ENCODE measurements at places on chromosomes 5 and 9.

- DNase-seq, result no peak
Measured at GRCh38 chr9:114633438-114634089, 22.5 kb downstream of the TMEM268 start.

DNA sequence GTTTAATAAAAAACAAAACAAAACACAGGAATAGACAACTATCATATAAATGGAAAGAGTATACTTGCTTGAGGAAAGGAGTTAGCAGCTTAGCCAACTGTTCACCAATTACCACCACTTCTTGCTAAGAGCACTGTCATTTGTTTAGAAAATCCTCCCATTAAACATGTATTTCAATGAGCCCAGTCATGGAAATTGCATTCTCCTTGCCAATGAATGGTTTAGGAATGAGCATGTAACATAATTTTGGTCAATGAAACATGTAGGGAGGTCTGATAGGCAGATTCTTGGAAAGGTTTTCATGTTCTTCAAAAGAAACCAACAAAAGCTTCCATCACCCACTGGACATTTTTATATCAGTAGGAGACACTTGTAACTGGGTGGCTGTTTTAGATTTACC is 502.8 kb upstream of the PAPPA start:
- DNase-seq, result no peak

DNA sequence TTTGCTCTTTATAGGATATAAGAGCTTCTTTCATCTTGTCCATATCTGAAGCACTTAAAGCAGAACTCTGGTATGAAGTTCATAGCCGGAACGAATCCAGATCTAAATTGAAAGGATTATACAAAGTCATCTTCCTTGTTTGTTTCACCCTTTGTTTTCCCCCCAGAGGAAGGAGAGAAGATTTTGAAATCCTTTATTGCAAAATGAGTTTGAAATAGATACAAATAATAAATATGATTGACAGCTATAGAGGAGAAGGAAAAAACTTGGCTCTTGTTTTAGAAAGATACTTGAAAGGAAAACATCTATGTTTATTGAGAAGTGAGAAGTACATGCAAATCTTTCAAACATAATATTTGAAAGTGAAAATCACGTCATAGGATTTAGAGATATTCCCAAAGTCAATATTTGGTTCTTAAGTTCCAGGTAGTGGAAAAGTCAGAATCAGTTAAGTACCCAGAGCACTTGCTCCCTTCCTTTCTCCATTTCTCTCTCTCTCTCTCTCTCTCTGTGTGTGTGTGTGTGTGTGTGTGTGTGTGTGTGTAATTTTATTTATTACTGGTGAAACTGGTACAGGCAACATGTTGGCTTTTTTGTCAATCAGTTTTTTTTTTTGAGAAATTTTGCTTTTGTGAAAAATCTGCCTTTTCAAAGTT is 27.2 kb downstream of the PAM start:
- peak; percentile 22 for DNase-seq

DNA sequence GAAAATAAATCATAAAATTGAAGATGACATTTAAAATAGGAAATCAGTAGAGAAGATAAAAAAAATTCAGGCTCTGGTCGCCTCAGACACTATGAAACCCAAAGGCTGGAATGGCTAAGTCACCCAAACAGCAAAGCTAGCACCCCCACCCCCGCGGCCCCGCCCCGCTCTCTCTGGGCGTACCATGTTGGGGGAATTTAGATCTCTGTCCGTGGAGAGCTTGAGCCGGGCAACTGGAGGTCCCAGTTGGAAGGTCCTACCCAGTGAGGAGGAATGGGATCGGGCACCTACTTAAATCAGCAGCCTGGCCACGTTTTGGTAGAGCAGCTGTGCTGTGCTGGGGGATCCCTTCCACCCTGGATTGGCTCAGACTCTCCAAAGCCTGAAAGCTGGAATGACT is 150.6 kb upstream of the ANKRD55 start:
- no peak for DNase-seq

- no peak for DNase-seq
Measured at GRCh38 chr5:149581931-149582768, 852 bp downstream of the ARHGEF37 start.

GRCh38 chr9:123397975-123398374 is 42.0 kb downstream of the CRB2 start:
- DNase-seq, result no peak

DNA sequence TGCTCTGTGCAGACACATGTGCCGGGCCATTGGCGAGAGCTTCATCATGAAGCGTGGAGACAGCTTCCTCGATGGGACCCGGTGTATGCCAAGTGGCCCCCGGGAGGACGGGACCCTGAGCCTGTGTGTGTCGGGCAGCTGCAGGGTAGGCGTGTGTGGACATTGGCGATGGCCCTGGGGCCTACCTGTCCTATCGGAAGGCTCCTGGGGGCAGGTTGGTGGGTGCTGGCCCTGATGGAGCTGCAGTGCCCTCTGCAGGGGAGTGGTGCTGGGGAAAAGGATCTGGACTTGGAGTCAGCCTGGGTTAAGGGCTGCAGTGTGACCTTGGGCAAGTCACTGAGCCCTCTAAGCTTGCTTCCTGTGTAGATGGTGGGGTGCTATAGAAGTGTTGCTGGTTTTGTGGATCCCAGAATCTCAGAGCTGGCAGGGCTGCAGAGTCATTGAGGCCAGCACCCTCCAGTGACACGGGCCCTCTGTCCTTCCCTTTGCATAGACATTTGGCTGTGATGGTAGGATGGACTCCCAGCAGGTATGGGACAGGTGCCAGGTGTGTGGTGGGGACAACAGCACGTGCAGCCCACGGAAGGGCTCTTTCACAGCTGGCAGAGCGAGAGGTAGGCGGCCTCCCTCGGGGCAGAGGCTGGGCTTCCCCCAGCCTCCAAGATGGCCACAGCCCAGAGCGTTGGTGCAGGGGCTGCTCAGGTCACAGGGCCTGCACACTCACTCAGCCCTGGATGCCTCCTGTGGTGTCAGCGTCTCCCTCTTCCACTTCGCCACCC is 15.8 kb downstream of the ADAMTS13 start:
- DNase-seq, result no peak

DNA sequence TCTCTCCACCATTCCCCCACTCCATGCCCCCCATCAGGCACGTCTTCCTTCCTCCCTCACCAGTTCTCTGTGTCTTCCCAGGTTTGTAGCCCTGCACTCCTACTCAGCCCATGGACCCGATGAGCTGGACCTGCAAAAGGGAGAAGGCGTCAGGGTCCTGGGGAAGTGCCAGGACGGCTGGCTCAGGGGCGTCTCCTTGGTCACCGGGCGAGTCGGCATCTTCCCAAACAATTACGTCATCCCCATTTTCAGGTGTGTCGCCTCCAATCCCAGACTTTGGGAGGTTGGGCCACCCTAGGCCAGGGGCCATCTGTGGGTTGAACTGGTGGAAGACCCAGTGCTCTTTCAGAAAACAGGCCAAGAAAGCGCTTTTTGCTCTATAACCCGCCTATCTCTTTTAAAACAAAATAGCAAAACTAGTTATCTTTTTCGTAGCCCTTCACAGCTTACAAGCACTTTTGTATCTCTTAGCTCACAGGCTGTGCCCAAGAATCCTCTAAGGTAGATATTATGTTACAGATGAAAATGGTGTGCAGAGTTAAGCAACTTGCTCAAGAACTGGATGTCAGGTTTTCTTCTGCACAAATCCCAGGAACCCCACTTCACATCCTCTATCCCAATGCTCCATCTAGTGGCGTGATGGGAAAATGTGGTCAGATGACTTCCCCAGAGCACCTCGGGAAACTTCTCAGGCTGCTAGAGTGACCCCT is 56.2 kb downstream of the PLAC8L1 start:
- DNase-seq, result peak; percentile 67

GRCh38 chr5:43156388-43156787 is 35.6 kb upstream of the NIM1K start:
- no peak for DNase-seq

- DNase-seq, result peak; percentile 84
Measured at GRCh38 chr5:75335952-75336614, 937 bp upstream of the HMGCR start.

- DNase-seq, result no peak
Measured at GRCh38 chr5:146091881-146092280, 13.5 kb downstream of the PLAC8L1 start.

DNA sequence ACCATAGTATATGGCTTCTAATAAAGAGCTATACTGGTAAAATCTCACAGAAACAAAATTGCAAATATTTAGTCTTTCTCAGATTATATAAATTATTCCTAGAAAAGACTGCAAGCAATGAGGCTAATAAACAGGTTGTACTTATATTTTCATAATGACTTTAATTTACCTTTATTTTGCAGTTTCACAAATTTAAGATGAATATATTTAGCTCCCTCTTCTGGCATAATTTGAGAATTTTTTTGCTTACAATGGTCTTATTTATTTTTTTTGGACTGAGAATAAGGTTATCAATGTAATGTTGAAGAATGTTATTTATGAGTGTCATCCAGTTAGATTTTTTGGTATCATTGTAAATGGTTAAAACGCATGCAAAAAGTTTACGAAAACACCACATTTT is 56.7 kb downstream of the PIK3R1 start:
- no peak for DNase-seq

DNA sequence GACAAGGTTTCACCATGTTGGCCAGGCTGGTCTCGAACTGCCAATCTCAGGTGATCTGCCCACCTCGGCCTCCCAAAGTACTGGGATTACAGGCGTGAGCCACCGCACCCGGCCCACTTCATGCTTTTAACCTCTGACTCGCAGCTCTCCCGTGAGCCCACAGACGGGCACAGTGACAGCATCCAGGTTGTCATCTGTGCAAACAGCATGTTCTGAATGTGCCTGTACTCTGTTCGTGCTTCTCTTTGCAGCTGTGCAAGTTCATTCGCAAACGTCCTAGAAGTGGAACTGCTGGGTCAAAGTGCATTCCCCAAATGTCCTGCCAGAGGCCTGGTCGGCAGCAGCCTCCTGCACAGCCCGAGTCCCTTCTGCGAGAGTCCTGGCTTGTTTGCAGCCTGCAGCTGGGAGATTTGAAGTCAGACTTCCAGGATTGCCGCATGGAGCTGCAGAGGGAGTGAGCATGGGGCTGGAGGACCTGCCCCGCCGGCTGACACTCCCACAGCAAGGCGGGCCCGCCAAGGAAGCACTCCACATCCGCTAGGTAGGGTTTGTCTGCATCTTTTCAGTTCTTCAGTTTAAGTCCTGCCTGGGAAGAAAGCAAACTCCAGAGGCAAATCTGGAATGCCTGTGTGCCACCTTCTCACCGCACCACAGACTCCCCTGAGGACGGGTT is 3.4 kb downstream of the BRD3OS start:
- DNase-seq, result no peak

- no peak for DNase-seq
Measured at GRCh38 chr9:15889555-15889954, 336.7 kb downstream of the CCDC171 start.

- DNase-seq, result no peak
Measured at GRCh38 chr5:177452688-177453638, 6.3 kb downstream of the PRR7 start.

- peak; percentile 48 for DNase-seq
Measured at GRCh38 chr5:151006704-151007334, 13.6 kb upstream of the GPX3 start.

GRCh38 chr5:114473541-114473940 is 111.7 kb downstream of the KCNN2 start:
- DNase-seq, result no peak

GRCh38 chr5:152978141-152978835 is 512.2 kb upstream of the GRIA1 start:
- no peak for DNase-seq

DNA sequence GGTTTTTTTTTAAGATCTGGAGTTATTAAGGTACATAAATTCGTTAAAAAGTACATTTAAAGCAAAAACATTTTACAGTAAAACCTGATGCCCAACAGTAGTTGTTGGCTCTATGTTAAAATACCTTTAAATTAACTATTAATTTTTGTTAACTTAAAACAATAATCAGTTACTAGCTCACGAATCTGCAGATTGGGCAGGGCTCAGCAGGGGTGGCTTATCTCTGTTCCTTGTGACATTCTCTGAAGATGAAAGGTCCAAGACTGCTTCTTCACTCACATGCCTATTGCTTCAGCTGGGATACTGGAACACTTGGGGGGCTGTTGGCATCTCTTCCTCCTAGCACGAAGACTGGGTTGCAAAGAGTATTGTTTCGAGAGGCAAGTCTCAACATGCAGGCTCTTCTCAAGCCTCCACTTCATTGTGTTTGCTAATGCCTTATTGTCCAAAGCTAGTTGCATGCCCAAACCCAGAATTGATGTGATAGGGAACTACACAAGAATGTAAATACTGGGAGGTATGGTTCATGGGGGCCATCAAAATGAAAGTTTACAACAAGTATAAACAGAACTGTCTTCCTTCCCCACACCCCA is 46.6 kb downstream of the MAP3K1 start:
- DNase-seq, result no peak

DNA sequence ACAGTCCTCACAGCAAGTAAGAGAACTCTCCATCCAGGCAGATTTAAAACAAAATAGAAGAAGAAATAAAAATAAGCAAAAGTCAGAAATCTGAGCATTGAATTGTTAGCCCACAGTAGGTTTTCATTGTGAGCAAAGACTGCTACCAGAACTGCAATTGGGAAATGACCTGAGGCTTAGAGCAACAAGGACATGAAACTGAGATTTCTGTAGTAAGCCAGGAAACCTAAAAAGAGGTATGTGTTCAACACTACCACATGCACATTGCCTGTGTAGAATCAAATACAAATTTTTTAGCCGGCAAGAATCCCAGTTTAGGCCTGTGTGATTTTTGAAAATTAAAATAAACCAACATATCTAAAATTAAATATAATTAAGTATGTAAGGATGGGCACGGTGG is 928.4 kb upstream of the WWC1 start:
- no peak for DNase-seq

- no peak for DNase-seq
Measured at GRCh38 chr5:155727512-155728145, 599.3 kb upstream of the SGCD start.

DNA sequence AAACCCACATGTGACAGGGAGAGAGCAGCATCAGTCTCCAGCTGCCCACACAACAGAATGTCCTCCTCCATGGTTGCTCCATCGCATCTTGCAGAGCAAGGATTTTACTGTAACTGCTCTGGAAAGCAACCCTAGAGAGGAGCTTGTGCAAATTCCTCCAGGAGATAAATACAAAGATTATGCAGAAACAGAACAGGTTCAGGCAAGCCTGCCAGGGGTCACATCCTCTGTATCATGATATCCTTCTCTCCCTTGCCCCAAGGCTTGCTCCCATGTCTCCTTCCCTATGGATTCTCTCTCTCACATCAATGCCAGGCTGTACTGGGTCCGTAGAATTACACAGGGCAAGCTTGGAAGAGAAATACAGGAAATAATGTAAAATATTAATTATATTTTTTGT is 226.0 kb downstream of the MPDZ start:
- no peak for DNase-seq

GRCh38 chr5:129652349-129653056 is 95.4 kb upstream of the MINAR2 start:
- no peak for DNase-seq

DNA sequence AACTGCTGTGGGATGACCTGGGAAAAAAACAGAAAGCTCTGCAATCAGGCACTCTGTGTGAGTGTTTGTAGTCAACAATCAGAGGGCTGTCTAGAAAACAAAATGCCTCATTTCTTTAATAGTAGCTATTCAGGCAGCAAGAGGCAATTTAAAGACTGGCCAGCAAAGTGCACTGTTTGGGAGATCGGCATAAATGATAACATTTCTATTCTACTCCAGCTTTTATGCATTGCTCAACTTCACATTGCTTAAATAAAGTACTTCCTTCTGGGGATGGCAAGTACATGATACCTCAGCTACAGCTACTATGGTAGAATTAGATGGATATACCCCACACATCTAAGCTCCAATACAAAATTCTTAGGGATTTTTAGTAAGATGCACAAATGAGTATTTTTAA is 193.1 kb downstream of the DCP2 start:
- no peak for DNase-seq

Measured in inflammatory macrophage (primary cell).